ENCODE measurements at places on chromosomes 5 and 9.

- no peak for DNase-seq
Observed at GRCh38 chr9:134451700-134452458, 125.6 kb downstream of the RXRA start.

DNA sequence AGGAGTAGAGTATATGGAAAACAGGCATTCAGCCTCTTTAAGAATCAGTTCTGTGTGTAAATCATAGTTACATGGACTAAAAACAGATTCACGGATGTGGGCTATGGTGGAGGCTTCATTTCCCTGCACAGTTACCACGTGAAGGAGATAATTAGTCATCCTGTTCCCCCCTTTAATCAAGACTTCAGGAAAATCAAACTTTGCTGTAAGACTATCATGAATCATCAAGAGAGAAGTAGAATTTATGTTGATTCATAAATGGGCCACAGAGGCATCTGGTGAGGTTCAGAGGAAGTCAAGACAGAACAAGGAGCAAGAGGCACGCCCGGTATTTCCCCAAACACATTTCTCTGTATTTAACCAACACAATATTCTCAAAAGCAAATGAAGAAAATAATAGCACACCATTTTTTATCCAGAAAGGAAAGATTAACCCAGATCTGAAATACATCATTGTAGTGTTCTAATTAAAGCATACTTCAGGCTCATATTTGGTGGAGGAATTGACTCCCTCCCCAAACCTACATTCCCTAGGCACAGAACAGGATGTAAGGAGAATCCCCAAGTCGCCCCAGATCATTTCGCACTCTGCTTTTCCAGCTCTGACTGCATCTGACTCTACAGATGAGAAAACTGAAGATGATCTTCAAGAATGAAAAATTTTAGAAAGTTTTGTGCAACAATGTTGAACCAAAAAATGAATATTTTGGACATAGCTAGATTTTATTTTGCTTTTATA, 175.8 kb upstream of the GAS1 start:
- DNase-seq = no peak

DNA sequence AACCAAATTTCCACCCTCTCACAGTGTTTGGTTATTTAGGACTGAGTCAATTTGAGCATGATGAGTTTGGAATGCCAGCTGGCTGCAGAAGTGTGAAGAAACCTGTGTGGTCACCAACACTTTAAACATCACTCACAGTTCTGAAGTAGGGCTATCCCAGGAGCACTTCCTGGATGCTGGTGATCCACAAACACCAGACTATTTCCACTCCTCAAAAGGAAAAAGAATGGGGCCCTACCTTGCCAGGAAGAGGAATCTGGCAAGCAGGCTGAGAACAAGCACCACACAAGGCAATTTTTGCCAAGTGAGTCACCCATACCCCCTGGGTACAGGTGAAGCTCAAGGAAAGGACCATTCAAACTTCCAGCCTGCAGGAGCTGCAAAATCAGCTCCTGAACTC, 294.2 kb upstream of the PTGER4 start:
- DNase-seq = no peak

DNA sequence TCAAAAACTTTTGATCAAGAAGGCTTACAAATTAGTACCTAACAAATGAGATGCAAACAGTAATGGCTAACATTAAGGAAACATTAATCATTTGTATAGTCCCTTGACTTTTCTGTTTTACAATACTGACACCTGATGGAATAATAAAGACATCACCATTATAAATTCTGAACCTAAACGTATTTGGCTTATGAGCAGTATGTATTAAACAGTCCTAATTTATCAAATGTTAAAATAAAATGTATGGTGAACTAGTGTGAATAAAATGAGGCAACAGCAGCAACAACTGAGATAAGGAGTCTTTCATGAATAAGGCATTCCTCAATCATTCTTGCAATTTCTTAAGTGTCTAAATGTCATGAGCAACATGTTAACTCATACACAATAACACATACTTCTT, 6.0 kb downstream of the PUM3 start:
- no peak for DNase-seq

- DNase-seq = no peak
Observed at GRCh38 chr9:102035929-102036328, 297.5 kb upstream of the GRIN3A start.

DNA sequence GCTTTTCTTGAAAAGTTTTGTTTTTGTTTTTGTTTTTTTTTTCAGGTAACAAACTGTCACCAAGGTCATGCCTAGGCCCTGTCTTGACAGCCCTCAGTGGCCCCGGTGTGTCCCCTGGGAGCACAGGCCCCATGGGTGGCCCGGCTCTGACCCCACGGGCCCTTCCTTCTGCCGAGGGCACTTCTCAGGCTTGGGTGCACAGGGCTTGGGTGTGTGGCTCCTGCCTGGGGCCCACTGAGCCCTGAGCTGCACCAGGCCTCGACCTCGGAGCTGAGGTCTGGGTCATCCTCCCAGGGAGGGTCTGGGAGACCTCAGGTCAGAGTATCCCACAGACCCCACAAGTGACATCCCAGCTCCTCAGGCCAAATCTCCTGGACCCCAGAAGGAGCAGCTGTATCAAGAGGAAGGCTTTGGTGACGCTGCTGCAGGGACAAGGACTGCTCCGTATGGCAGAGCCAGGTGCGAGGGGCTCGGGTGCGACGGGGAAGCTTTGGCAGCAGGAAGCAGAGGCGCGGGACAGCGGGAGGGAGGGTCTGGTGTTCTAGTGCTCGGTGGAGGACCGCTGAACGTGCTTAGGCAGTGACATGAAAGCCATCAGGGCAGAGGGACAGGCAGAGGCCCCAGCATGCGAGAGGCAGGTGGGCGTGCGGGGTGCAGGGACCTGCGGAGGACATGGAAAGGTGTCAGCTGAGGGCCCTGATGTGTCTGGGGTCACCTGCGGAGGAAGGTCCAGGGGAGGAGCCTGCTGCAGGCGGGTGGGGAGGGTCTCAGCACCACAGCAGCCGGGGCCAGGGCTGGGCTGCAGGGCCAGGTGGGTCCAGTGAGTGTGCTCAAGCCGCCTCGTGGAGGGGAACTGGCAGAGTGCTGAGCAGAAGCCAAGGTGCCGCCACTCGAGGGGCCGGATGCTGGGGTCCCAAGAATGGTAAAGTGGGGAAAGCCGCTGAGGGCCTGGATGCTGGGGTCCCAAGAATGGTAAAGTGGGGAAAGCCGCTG, 18.4 kb upstream of the SLC9A3 start:
- DNase-seq = no peak

DNA sequence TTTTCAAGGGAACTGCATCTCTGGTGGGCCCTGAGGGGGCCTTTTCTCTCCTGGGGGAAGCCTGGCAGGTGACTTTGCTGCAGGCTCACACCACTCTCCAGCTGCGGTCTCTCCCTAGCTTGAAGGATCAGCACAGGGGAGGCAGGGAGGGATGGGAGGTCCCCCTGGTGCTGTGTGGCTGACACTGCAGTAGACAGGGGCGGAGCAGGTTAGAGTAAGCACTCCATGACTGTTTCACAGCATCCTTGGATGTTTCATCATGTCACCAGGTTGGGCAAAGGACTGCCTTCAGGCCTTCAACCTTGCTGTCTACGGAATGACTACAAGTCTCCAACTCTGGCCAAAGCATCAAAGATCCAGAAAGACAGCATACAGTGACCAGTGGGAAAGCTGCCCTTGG, 470.7 kb downstream of the CDK5RAP2 start:
- DNase-seq = no peak

- DNase-seq = no peak
Observed at GRCh38 chr5:74336297-74336696, 304.2 kb downstream of the ENC1 start.

- no peak for DNase-seq
Observed at GRCh38 chr5:152995214-152995725, 495.2 kb upstream of the GRIA1 start.

DNA sequence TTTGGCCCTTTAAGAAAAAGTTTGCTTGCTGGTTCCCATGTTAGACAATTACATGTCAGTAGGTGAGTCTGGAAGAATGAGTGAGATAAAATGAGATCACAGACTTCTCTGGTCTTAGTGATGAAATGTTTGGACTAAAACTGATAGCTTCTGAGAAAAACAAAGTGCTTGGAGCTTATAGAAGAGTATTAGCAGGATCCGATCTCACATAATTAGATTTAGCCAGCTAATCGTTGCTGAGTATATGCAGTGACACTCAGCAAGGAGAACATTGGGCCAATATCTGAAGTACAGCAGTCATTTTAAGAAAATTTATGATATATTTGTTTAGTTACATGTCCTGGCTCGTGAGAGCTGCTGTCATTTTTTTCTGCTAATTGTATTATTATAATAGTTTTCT, 135.8 kb downstream of the SNCAIP start:
- DNase-seq = no peak

DNA sequence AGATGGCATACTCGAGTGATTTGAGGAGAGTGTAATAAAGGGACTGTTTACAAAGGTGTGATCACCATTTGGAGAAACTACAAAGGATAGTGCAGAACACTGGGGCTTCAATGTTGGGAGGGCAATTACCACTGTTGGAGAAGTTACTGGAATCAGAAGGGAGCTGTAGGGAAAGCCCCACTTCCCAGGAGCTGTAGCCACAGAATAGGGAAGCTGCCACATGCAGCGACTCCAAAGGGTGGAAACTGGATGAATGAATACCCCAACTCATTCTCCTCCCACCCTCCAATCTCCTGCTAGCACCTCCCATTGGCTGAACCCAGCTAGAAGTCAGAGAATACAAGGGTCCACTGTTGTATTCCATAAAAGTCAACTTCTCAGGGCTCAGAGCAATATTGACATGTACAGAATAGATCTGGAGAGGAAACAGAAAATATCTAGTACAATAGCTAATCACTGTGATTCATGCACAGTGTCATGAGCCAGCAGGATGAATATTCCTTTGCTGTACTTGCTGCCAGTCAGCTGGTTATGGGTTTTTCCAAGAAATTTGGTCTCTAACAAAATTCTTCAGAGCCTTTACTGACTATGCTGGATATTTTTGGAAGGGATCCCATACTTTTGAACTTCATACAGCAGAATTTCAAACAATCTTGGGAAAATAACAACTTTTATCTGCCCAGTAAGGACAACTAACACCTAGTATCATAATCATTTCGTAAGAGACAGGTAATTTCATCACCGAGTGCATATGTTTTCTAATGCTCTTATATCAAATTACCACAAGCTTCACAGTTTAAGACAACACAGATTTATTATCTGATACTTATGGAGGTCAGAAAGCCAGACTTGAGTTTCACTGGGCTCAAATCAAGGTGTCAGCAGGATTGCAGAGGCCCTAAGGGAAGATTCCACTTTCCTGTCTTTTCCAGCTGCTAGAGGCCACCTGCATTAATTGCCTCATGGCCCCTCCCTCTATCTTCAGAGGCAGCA, 39.6 kb downstream of the PDCD1LG2 start:
- no peak for DNase-seq

- DNase-seq = no peak
Observed at GRCh38 chr5:98349251-98349989, 424.0 kb upstream of the RGMB start.

DNA sequence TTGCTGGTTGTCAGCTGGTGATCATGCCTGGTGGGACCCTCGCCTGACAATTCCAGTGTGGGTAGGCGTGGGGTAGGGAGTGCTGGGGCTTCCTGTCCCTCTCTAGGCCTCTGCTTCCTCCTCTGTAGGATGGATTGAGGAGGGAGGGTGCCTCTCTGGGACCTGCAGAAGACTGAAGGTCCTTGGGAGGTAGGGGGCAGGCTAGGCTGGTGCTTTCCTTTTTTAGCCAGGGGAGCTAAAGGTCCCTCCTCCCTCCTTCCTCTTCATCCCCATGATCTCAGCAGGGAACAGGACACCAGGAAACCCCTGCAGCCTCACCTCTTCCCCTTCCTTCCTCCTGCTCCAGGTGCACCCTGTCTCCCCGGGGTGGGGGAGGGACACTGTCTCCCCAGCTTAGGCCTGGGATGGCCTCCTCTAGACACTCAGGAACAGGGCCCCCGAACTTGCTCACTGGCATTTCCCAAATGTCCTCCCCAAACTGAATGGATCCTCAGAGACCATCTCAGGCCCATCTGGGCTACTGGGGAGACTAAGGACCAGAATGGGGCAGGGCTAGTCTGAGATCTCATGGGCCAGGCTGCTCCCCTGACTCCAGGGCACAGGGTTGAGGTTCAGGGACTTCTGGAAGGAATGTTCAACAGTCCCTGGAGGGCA, 8.4 kb downstream of the SH2D3C start:
- DNase-seq = no peak

GRCh38 chr5:16612007-16612406, 4.8 kb downstream of the RETREG1 start:
- DNase-seq = no peak

DNA sequence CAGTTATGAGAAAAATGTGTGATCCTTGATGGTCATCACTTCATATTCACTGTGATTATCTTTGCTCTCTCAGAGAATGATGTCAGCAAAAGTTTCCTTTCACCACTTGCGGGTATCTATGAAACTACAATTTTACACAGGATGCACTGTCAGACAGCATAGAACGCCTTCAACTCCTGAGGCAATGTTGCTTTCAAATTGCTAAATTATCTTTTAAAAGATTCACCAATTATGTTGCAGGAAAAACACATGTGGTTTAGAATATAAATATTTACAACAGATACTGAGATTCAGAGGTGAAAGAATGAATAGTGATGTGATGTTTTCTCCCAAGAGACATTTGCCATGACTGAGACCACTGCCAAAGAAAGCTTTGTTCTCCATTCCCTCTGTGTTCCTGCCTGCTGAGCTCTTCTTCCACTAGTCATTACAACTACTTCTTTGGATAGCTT, 879.8 kb upstream of the DMAC1 start:
- DNase-seq = no peak

GRCh38 chr5:173764332-173765028, 123.7 kb upstream of the CPEB4 start:
- no peak for DNase-seq

DNA sequence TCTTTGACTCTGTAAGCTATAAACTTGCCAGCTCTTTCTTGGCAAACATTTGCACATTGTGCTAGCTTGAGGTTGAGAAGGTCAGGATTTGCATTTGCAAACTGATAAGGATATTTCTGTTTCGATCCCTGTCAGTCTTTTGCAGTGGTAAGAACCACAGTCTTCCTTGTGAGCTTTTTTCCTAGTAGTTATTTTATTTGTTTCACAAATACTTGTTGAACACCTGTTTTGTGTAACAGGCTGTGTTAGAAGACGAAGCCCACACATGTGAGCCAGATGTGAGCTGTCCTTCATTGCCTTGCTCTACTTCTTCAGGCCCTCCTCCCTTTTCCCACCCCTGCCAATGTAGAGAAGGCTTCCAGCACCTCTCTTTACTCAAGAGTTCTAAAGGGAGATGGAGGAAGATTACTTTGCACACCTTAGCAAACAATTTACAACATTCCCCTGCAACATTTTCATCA, 327.0 kb upstream of the KLF4 start:
- DNase-seq = no peak

DNA sequence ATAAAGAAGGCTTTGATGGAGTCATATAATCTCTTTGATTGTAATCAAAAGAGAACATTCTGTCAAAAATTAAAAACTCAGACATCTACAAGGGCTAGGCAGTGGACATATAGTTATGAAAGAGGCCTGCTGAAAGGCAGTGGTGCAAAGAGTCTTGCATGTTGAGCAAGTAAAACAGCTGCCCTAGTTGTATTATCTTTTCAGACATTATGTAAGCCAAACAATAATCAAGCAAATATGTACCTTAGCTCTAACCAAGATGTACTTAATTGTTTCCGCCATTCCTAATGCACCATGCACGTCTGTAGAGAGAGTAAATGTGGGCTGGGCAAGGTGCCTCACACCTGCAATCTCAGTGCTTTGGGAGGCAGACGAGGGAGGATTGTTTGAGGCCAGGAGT, 14.3 kb downstream of the GAPT start:
- DNase-seq = no peak

Measured in activated CD4-positive, alpha-beta T cell treated with anti-CD3 and anti-CD28 coated beads for 24 hours (primary cell).